Adipocyte (in vitro differentiated cells): ENCODE measurements at places on chromosomes 6 and 20.

GRCh38 chr6:125994670-125995488 lies 8.5 kb downstream of the TRMT11 start:
- no peak for DNase-seq

- DNase-seq, result peak; percentile 79
These were observed 6.2 kb upstream of the SOX4 start for GRCh38 chr6:21587179-21587960.

DNA sequence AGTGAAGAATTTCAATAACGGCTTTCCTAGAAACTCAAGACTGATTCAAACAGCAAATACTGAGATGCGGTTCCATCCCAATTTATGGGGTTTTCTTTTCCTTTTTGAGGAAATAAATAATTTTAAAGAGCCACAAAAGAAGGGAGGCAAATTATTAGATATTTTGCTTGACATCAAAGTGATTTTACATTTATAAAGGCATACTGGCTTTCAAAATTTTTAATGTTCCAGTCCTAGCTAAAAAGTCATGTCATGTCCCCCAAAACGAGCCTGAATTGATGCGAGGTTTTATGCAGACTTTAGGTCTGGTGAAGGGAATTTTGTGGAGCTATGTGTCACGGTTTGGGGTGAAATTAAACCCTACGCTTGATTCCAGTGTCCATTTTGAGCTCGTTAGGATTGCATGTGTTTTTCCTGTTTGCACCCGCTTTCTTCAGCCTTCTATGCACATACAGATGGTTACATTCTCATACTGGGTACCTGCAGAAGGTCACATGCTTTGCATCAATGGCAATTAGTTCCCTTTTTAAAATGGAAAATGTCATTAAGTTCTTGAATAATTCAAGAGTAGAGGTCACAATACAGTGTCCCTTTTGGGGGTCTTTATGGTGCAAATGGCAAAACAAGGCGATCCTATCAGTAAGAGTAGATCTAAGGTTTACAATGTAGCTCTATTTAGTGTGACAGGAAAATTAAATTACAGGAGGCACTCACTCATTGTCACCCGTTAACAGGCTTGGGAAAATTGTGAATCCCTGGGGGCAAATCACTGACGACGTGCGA lies 17.3 kb downstream of the FOXA2 start:
- no peak for DNase-seq

- no peak for DNase-seq
These were observed 58.1 kb downstream of the TMEM242 start for GRCh38 chr6:157265186-157265585.

GRCh38 chr6:53244399-53244931 lies 95.8 kb upstream of the GCM1 start:
- no peak for DNase-seq
